ENCODE measurements at places on chromosomes 1 and 21.

GRCh38 chr1:28322194-28322593 is 6.6 kb upstream of the MED18 start:
- DNase-seq: no peak

DNA sequence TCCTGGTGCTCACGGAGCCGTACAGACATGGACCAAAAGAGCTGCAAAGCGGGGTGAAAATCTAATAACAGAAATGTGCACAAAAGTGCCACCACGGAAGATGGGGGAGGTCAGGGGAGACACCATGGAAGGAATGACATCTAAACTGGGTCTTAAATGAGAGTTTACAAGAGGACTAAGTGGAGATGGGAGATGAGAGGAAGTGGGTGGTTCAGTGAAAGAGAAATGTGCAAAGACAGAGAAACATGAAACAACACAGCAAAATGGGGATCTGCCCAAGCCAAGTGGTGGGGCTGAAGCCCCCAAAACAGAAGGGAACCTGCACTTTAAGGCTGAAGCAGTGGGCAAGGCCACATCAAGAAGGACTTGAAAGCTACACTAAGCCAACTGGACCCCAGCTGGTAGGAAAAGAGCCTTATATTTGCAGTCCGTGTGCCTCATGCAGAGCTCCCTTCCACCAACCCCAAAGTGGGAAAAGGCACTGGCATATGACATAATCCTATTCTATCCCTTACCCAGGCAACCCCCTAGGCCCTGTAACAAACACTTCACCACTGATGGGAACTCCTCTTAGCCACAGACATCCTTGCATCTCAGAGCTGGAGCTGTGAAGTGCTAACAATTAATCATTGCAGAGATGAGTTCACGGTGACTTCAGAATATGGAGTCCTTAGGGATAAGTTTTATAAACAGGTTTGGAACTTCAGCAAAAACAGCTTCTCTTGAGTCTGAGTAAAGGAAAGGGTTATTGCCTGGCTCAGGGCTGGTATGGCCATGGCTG is 198.6 kb upstream of the EDN2 start:
- DNase-seq: no peak

- no peak for DNase-seq
Observed at GRCh38 chr1:9845914-9846313, 22.1 kb upstream of the CLSTN1 start.

DNA sequence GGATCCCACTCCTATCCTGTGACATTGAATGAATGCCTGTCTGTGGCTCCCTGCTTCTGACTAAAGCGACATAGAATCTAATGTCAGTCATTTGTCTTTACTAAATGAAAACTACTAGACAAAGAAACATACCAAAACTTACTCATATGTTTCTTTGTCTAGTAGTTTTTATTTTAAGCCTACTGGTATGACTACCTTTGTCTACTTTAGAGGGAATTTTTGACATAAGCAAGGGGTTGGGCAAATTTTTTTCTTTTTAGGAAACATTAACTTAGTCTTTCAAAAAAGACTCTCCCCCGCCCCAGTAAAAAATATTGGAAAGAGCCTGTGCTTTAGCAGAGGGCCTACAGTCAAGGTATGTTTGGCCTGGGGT is 4.9 kb downstream of the NEK7 start:
- DNase-seq: no peak

- no peak for DNase-seq
Observed at GRCh38 chr1:30471307-30471706, 252.1 kb downstream of the MATN1 start.

GRCh38 chr21:18608226-18608625 is 204.6 kb upstream of the TMPRSS15 start:
- no peak for DNase-seq

DNA sequence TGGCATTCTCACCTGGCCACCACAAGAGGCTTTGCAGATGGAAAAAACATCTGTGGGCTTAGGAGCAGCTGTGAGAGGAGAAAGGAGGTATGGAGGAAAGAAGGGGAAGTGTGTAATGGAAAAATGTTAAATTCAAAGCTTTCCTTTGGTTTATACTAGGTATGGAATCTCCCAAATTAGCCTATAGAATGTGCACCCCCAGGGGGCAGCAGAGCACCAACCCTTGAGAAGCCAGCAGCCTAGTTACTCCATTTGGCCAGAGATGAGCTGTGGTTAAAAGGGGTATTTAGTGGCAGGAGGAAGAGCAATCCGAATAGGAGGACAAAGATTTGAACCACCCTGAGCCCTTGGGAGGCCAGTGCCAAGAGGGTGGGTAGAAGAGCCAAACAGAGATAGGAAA is 97.5 kb upstream of the CTTNBP2NL start:
- DNase-seq: peak; percentile 59

DNA sequence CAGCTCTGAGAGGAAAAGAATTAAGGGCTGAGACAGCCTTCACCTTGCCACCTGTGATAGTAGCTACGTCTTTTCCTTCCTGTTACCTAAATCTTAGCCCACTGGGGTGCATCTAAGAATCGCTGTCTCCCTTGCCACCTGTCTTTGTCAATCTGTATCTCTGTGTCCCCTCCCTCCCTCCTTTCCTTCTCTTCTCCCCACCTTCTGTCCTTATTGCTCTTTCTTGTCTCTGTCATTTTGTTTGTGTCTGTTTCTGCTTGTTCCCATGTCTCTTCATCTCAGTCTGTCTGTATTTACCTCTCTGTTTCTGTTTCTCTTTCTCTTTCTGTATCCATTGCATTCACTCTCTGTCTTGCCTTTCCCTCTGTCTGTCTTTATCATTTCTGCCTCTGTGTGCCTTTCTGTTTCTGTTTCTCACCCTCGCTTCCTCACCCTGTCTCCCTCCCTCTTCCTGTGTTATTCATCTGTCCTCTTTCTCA is 30.2 kb downstream of the SLC22A15 start:
- no peak for DNase-seq

DNA sequence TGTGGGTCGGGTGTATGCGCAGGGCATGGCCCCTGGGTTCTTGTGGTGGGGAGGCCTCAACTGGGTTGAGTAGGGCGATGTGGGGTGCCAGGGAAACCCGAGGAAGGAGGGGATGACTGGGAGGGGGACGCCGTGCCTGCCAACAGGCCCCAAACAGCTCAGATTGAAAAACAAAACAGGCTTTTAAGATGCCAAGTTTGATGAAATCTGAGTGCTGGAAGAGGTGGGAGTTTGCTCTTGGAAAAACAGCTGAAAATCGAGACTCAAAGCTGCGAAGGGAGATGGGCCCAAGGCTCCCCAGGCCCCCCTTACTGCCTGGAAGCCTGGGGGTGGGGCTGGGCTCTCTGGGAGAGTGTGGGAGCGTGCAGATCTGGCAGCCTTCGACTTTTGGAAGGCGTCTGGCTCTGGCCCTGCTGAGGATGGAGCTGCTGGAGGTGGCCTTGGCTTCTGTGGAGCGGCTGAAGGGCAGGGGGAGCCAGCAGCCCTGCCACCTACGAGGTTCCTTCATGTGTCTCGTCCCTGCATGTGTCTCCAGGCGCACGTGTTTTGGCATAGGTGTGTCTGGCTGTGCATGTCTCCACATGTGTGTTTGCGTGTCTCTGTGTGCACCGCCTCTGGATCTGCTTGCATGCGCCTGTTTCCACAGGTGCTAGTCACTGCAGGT is 33.3 kb downstream of the PTPRF start:
- peak; percentile 17 for DNase-seq

DNA sequence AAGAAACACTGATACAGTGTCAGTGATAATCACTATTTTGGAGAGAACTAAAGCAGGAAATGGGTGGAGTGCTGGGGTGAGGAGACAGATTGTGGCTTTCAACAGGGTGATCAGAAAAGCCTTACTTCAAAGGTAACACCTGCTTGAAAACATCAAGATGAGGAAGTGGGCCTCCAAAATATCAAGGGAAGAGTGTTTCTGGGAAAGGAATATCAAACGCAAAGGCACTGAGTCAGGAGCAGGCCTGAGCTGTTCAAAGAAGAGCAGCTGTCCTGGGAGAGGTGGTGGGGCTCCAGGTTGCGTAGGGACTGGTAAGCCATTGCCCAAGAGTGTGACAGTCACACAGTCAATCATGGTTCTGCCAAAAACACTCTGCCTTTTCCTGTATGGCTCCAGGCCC is 47.1 kb upstream of the ATP1A1 start:
- DNase-seq: no peak

DNA sequence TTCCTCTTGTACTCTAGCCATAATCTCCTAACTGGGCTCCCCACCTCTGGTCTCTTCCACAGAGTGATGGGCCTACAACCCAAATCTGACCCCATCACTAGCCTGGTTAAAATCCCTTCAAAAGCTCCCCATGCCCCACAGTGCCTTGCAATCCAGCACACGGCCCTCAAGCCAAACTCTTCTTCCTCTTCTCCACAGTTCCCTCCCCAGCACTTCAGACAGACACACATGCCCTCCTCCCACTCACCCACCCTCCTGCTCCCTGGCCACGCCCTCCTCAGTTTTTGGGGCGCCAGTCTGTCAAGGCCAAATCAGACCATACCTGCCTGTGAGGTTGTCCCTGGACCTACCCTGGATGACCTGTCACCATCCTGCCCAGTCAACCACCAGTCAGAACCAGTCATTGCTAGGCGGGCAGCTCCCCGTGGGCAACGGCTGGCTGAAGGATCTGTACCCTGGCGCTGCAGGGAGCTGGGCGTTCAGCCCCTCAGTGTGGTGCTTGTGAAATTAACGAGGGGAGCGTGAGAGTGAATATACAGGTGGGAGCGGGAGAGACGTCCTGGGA is 753 bp downstream of the C1orf210 start:
- DNase-seq: no peak

DNA sequence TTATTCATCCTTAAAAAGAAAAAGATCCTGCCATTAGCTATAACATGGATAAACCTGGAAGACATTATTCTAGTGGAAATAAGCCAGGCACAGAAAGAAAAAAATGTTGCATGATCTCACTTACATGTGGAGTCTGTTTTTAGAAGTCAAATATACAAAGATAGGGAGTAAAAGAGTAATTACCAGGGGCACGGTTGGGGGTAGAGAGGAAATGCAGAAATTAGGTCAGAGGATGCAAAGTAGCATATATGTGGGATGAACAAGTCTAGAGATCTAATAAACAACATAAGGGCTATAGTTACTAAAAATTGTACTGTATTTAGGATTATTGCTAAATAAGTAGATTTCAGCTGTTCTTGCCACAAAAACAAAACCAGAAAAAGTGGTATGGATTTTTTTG is 61.4 kb upstream of the CD53 start:
- no peak for DNase-seq

DNA sequence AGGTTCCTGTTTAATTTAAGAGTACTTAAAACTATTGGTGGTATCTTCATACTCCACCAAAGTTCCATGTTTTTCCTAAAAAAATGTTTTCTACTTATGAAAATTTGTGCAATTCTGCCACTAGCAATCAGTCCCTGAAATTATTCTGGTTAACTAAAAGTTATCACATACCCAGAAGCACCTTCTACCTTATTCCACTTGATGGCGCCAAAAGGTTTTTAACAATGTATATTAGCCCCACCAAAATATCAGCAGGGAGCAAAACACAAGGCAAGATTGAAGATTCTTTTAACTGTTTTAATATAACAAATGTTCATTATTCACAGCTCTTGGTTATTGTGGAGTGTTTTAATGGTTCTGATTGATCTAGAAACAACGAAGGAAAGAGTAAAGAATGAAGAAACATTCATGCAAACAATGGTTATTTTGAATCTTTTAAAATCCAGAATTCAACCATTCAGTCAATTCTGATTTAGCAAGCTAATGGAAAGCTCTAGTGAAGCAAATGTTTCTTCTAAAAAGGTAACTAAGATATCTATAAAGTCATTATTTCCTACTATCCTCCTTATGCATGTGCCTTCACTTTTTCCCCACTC is 67.2 kb downstream of the TTLL7 start:
- peak; percentile 77 for DNase-seq
